ENCODE measurements at places on chromosomes 3 and 15.

- no peak for DNase-seq
These were observed 10.4 kb downstream of the INO80 start for GRCh38 chr15:41105348-41106334.

- DNase-seq: no peak
These were observed 3.4 kb upstream of the DOCK3 start for GRCh38 chr3:50671331-50671730.

DNA sequence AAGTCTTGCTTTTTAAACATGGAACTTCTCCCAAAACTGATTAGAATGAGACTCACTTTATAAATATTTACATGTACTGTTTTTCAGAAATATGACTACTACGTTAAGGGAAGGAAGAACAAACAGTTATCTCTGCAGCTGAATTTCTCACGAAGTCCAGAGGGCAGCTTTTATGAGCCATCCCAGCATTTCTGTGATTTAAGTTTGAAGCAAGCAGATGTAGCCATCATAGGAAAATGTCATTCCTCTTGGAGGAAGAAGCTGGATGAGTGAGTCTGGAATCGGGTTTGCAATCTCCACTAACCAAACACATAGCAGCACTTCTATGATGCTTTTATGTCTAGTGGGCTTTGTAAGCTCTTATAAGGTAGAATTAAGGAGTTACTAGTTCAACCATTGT lies 53.7 kb downstream of the SCN11A start:
- DNase-seq: no peak

DNA sequence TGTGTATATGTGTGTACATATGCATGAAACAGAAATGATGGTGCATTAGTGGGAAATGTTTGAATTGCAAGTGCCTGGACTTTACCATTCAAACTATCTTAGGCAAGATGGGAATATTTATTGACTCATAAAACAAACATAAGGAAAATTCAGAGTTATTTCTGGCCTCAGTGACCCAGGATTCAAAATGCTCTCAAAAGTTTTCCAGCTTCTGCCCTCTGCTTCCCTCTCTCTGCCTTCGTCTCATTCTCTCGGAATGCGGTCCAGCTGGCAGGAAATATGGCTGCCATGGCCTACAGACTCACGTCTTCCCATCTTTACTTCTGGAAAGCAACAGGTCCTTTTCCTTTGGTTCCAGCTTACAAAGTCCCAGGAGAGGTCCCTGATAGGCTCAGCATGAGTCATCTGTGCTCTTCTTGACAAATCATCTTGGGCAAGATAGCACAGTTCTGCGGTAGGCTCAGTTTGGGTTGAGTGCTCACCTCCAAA lies 8.7 kb upstream of the ZNF774 start:
- no peak for DNase-seq

GRCh38 chr3:54519493-54519892 lies 397.1 kb downstream of the CACNA2D3 start:
- DNase-seq: no peak

DNA sequence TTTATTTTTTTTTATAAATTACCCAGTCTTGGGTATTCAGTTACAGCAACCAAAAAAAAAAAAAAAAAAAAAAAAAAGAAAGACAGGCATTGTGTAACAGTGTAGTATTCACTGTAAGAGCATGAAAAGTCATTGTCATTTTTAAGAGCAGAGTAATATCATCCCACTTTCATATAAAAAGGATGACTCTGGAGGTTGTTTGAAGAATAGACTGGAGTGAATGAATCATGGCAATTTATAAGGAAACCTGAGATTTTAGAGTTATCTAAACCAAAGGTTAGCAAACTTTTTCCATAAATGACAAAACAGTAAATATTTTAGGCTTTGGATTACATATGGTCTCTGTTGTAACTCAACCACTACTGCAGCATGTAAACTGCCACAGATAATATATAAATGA lies 794.9 kb downstream of the NTRK3 start:
- no peak for DNase-seq

GRCh38 chr3:14505803-14506500 lies 34.2 kb downstream of the GRIP2 start:
- peak; percentile 50 for DNase-seq

GRCh38 chr3:52532838-52533622 lies 627 bp downstream of the NT5DC2 start:
- peak; percentile 68 for DNase-seq

DNA sequence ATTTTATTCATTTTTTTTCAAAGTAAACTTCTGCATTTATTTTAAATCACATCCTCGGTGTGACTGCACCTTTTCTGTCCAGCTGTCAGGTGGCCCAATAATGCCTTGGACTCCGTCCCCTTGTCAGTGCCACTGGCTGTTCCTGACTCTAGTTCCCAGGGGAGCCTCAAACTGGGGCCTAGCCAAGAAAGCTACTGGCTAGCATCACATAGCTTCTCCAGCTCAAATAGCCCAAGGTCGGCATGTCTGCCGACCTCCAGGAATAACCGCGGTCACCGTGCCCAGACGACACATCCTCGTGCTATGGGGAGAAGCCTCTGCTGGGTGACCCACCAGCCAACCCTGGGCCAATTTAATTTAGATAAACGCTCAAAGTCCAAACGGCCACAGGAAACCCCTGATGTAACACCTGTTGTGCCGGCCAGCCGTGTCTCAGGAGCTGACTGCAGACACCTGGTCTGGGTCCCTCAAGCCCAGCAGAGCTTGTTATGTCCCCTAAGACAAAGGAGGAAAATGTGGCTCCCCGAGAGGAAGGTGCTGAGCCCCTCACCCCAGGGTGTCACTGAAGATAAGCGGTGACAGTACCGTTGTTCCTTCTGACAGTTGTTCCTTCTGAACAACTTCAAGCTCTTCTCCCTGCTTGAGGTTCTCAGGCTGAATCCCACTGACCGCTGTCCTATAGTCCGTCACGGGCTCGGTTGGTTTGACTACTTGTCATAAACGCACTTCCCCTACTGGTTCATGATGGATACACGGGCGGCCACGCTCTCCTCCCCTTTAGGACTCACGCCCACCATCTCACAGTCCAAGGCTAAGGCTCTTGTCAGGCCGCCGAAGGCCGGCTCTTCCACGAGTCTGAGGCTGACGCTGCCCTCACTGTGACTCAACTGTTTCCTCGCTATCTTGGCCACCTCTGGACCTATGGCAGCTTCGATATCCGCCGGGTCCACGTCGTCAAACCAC lies 126.2 kb downstream of the KLF13 start:
- peak; percentile 54 for DNase-seq

- DNase-seq: no peak
These were observed 303.6 kb upstream of the ARPP21 start for GRCh38 chr3:35335703-35336102.

GRCh38 chr15:31327669-31328427 lies 1.2 kb downstream of the KLF13 start:
- peak; percentile 75 for DNase-seq

GRCh38 chr3:63912768-63913588 lies 795 bp upstream of the SCAANT1 start:
- DNase-seq: peak; percentile 75

DNA sequence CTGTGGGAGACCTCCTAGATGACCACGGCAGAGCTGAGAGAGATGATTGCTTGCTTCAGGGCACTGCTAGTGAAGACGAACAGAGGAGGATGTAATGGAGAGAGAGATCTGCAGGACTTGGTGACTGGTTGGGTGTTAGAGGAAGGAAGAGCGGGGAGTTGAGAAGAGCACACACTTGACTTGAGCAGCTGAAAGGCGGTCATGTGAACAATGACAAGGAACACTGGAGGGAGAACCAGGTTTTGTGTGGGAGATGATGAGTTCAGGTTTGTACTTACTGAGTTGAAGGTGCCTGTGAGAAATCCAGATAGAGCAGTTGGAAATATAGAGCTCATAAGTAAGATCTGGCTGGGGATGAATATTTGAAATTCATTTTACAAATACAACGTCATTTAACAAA lies 40.3 kb downstream of the CDAN1 start:
- DNase-seq: no peak

DNA sequence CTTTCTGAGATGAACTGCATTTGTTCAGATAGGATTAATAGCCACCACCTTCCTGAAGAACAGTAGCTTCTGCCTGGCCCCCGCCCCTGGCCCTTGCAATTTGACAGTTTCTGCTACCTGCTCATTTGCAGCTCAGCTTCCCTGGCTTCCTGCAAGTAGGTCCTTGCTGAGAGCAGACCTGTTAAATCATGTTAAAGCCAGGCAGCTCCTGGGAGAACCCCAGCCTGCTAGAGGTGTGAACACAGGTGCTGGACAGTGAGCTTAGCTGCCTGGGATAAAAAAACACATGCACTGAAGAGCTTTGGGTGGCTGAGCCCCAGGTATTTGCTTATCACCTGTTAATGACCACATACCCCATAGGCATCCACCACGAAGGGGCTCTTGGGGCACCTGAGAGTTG lies 143.4 kb downstream of the PTPRG start:
- no peak for DNase-seq

GRCh38 chr15:69141286-69141701 lies 19.1 kb upstream of the GLCE start:
- DNase-seq: peak; percentile 38

DNA sequence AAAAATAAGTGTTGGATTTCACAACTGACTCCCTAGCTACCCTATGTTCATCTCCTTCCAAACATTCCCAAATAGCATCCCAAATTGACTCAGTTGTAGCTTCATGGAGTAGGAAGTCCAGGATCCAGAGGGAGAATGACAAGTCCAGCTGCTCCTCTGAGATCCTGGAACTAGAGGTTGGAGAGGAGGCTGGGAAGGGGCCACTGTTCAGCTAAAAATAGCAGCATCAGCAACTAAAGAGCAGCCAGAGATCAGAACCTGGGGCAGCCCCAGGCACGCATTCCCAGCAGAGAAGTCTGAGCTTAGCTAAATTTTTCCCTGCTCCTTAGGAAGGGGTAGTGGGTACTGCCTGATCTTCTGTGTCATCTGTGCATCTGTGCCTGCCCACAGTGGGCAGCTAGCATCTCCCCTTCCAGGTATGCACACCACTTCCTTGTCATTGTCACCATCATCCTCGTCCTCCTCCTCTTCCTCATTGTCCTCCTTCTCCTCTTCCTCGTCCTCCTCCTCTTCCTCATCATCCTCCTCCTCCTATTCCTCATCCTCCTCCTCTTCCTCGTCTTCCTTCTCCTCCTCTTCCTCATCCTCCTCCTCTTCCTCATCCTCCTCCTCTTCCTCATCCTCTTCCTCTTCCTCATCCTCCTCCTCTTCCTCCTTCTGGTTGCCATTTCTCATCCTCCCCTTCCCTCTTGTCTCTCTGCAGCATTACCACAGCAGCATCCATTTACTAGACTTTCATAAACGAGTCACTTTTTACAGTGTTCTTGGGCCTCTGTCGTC lies 152.3 kb upstream of the ROPN1 start:
- no peak for DNase-seq

DNA sequence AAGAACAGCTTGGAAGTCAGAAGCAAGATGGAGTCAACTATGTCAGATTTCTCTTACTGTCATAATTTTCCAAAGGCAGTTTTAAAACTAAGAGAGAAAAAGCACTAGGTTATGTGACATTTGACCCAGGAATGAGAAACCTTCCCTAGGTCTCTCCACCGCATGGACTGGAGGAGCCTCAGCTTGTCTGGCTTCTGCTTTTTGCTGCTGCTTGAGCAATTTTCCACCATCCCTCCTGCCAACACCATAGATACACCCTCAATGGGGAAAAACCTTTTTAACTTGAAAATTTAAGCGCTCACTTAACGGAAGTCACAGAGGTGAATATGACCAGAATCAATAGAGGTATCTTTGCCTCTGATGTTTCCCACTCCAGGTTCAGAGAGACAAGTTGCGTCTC lies 17.8 kb upstream of the IREB2 start:
- no peak for DNase-seq

DNA sequence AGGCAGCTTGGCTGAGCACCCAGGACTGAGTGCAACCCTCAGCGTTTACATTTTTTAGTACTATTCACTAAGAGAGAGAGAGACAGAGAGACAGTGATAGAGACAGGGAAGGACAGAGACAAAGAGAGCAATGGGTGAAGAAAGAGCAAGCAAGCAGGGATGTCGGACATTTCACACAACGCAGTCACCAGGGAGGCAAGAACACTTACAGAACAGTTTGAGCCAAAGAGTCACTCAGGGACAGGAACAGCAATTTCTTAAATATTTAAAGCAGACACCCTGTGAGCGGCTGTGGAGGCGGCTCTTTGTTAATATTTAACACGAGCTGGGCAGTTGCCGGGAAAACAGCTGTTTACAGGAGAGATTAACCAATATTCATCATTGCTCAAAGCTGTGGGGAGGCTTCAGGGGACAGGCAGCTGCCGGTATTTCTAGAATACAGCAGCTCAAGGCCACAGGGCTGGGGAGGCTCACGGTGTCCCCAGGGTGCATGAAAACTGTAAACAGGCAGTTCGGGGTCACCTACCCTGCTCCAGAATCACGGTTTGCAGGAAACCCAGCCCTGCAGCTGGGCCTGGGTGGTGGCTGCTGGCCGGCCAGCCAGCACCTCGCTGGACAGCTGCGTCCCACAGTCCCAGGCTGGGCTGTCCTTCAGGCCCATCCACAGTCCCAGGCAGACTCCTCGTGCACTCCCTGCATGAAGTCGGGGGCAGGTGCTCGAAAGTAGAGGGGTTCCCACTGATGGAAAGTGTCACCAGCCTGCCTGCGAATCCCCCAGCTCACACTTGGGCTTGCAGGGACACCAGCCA lies 38.8 kb upstream of the PCSK6 start:
- DNase-seq: no peak

DNA sequence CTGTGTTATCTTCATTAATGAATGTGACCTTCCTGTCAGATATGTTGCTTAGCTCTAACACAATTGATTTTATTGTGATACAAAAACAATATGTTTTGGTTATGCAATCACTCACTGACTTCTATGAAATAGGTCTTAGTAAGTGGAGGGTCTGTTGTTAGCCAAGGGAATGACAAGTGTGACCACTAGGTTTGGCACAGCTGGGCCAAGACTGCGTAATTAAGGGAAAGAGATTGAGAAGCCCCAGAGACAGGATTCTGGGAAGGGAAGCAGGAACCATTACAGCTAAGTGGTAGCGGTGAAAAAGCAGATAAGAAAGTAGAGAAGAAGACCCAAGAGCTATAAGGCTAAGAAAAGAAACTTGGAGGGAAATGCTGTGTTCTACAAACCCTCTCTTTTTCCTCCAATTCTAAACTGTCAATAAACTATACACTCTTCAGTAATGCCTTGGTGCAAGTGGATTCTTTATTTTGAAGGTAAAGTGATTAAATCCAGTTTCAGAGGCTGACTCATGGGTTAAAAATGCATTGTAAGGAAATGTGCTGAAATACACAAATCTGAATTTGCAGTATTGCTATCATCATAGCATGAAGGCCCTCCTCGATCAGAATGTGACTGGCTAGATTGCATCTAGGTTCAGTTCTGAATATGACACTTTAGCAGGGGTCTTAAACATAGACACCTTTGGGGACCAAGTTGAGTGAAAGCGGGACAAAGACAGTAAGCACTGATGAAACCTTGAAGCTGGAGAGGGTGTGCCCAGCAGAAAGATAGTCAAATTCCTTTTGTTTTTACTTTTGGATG lies 26.1 kb downstream of the KCNMB2 start:
- DNase-seq: no peak
